ENCODE measurements at places on chromosomes 3 and 15. TPM values are rescaled to one million over a fixed set of nuclear protein-coding genes. Genes with fewer than 3 reads are reported as not detected.

The PLSCR5 gene
- not detected for total RNA-seq

The C3orf20 gene
- total RNA-seq = not detected

The PRKCI gene
- 49.6 TPM for total RNA-seq

The ZKSCAN7 gene
- total RNA-seq = 3.2 TPM

The THRB gene
- 12.7 TPM for total RNA-seq

The LRRK1 gene
- 55.2 TPM for total RNA-seq
